ENCODE measurements at places on chromosomes 7 and 10.

- no peak for DNase-seq
These were observed 923 bp upstream of the FGL2 start for GRCh38 chr7:77200542-77200941.

DNA sequence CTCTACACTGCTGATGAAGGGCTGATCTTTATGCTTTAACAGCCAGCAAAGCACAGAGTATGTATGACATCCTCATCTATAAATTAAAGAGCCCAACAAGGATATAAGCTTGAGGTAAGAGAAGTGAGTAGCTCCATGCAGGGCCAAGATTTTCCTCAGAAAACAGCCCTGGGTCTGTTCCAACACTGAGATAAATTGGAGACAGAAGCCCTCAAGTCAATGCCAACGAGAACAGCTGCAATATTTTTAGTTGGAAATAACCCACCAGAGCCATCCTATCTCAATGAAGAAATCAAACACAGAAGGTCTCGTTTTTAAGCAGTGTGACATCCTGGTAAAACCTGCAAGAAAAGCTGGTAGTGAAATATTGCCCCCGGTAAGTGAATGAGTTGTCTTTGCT is 297.0 kb upstream of the AUTS2 start:
- DNase-seq, result no peak

- no peak for DNase-seq
These were observed 42.7 kb downstream of the ARHGAP12 start for GRCh38 chr10:31885971-31886370.

DNA sequence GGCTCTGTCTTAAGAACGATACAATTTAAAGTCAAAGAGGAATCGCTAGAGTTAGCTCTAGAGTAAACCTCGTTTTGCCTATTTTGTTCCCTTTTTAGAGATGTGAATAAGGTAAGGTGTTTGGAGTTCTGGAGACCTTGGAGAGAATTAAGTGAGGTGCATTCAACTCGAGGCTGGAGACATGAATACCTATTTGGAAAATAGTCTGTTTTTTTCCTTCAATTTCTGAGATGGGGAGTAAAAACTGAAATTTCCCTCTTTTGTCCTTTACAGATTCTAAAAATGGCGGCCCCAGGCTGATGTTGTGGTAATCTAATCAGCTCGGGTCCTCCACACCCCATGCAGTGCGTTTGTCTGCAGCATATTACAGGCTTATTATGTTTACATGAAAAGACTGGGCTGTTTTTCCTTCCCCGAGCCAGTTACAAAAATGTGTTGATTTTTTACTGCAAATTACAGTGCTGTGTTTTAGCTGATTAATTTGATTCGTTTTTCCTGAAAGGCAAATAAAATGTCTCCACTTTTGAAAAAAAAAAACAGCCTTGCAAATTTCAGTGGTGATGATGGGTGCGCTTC is 1.5 kb downstream of the KMT2E start:
- DNase-seq, result no peak

GRCh38 chr7:137962875-137963507 is 38.9 kb downstream of the CREB3L2 start:
- DNase-seq, result no peak

DNA sequence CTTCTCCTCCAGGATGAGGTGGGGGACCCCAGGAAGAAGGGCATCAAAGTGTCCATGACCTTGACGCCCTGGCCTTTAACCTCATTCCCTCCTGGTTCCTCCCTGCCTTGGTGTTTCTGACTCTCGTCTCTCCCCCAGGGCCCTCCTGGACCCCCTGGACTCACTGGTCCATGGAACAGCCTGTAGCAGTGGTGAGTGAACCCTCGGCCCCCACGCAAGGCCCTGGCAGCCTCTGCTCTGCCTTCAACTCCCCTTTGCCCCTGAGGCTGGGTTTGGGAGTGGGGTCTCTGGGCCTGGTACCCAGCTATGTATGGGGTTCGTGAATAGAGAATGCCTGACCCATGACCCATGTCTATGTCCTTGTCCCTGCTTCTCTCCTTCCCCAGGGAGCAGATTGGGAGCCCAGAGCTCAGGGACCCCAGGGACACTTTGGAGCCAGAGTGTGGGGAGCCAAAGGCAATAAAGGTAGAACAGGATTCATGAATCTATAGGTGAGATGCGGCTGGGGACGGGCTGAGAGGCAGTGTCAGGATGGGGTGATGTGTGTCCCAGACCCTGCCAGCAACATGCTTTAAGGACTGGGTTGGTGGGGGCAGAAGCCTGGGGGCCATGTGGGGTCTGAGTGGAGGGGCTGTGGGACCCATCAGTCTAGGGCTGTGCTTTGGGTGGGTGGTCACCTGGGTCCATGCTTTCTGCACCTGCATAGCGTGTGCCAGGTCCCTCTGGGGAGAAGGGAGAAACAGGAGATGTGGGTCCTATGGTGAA is 18.4 kb upstream of the VOPP1 start:
- no peak for DNase-seq

DNA sequence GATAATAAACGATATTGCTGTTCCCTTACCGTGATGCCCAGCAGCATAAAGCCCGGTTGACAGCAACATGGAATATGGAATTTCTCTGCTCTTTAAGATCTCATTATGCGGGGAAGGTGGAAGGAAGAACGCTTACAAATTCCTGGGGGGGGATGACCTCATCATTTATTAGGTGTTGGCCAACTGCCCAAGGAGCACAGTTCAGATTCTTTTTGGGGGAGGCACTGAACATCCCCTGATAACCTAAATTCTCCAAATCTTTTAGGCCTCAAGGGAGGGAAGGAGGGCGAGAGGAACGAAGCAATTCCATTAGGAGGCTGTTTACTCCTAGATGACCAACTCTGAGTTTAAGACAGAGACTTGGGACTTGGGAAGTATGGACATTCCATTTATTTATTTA is 5.2 kb upstream of the COL26A1 start:
- no peak for DNase-seq

GRCh38 chr10:31836569-31837406 is 91.8 kb downstream of the ARHGAP12 start:
- no peak for DNase-seq

GRCh38 chr7:107432261-107432660 is 37.6 kb upstream of the GPR22 start:
- DNase-seq, result no peak

GRCh38 chr7:73708961-73709549 is 10.4 kb downstream of the STX1A start:
- DNase-seq, result no peak

DNA sequence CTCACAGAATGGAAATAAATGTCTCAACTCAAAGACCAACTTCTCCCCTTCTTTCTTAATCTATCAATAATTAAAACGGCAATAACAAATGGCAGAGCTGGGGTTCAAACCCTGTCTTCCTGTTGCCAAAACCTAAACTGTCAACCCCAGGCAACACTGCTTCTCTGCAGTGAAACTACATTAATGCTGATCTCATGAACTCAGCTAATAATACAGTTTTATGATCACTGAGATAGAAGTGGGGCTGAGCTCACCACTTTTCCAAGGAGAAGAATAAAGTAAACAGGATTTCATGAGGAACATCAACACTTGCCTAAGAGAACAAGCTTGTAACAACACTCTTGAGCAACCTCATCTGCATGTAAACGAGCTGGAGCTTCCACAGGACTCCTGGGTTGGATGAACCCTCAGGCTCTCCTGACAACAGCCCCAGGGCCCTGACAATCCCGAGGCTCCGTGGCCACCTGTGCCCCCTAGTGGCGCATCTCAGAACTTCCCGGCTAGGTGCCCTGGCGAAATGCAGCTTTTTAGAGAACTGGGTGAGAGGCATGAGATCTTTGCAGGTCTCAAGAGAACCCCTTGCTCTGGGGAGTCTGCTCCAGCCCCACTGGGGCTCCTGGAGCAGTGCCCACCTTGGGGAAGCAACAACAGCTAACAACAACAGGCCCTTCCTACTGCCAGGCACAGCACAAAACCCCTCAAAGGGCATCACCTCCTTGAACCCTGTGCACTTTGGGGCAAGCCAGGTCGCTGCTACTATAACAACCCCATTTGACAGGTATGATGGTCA is 169.3 kb downstream of the SH3PXD2A start:
- DNase-seq, result peak; percentile 47

DNA sequence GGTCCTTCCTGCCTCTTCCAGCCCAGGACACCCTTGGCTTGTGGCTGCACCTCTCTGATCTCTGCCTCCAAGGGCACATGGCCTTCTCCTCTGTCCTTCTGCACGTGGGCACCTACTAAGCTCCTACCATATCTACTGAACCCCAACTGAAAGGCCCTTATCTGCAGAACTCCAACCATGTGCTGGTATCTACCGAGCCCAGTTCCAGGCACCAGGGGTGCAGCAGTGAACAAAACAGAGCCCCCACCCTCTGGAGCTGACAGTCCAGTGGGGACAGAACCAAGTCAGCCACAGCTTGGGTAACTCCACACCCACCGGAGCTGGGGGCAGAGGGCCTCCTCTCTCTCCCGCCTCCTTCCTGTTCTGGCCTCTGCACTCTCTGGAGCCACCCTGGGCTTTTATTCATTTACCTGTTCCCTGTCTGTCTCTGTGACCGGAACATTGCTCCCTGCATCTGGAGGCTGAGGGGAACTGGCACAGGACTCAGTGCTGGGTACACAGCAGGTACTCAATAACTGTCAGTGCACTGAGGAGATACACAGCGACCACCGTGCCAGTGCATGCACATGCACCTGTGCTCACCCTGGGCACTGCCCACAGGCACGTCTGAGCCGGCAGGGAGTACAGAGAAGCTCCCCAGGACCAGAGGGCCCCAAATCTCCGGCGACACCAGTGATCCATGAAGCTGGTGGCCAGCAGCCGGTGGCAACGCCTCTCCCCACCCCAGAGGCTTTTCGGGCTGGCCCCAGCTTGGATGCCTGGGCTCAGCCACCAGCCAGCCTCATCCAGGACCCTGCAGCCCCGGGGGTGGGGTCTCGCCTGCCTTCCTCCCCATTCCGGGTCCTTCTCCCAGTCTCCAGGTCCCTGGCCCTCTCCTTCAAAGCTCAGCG is 2.0 kb downstream of the MICALL2 start:
- no peak for DNase-seq

- DNase-seq, result no peak
These were observed 1199.9 kb downstream of the GATA3 start for GRCh38 chr10:9254353-9254752.

GRCh38 chr7:121576148-121576917 is 180.2 kb upstream of the FAM3C start:
- no peak for DNase-seq

DNA sequence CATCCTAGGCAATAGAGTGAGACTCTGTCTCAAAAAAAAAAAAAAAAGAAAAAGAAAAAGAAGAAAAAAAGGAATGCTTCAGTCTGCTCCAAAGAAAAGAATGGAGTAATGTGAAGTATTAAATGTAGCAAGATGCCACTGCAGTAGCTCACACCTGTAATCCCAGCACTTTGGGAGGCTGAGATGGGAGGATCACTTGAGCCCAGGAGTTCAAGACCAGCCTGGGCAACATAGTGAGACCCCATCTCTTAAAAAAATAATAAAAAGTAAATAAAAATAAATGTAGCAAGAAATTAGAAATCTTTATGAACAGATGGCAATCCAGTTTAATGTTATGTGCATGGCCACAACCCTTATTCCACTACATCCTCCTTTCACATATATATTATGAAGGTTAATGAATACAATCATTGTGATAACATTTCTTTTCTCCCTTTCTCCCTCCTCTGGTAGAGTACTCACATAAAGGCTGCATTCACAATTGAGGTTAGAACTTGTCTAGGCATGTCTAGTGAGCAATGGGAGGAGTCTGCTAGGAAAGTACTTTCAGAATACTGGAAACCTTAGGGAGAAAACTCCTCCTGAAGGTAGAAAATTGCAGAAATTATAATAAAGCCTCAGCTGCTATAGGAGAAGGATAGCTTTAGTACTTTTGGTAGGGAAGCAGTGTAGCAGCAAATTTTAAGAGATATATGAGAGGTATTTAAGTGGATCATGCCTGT is 20.4 kb downstream of the KLLN start:
- DNase-seq, result no peak

- DNase-seq, result no peak
These were observed 158.1 kb downstream of the CCDC3 start for GRCh38 chr10:12843296-12843945.

- DNase-seq, result no peak
These were observed 12.0 kb downstream of the STARD3NL start for GRCh38 chr7:38190011-38190410.

DNA sequence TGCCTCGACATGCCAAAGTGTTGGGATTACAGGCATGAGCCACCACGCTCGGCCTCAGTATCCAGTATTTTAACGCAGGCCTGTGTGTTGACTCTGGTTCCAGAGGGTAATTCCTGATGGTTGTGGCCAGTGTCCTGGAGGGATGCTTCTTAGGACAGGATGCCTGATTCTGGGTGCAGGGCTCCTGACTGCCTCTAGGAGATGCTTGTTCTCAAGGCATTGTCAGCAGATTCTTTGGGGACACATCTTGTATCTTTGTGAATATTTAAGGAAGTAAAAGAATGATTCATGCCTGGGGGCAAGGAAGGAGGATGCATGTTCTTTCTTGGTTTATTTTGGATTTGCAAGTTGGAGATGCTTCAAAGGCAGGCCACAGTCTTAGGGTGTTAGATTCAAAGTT is 2.2 kb downstream of the ZDHHC4 start:
- DNase-seq, result no peak

DNA sequence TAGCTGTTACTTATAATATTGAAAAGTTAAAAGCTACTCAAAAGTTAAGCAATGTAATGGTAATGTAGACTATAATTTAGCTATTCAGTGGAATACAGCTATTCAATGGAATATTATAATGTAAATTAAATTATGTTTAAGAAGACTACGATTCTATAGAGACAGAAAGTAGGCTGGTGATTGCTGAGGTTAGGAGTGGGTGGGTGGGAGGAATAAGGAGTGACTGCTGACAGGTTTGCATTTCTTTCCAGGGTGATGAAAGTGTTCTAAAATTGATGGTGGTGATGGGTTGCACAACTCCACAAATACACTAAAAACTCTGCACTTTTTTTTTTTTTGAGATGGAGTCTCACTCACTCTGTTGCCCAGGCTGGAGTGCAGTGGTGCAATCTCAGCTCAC is 21.4 kb downstream of the DENND2A start:
- DNase-seq, result no peak

Data from activated CD4-positive, CD25-positive, alpha-beta regulatory T cell treated with anti-CD3 and anti-CD28 coated beads, Interleukin-2, amount 50 U/mL, for 16 hours (primary cell).